CD14-positive monocyte (primary cell): ENCODE measurements at places on chromosomes 16 and 17.

DNA sequence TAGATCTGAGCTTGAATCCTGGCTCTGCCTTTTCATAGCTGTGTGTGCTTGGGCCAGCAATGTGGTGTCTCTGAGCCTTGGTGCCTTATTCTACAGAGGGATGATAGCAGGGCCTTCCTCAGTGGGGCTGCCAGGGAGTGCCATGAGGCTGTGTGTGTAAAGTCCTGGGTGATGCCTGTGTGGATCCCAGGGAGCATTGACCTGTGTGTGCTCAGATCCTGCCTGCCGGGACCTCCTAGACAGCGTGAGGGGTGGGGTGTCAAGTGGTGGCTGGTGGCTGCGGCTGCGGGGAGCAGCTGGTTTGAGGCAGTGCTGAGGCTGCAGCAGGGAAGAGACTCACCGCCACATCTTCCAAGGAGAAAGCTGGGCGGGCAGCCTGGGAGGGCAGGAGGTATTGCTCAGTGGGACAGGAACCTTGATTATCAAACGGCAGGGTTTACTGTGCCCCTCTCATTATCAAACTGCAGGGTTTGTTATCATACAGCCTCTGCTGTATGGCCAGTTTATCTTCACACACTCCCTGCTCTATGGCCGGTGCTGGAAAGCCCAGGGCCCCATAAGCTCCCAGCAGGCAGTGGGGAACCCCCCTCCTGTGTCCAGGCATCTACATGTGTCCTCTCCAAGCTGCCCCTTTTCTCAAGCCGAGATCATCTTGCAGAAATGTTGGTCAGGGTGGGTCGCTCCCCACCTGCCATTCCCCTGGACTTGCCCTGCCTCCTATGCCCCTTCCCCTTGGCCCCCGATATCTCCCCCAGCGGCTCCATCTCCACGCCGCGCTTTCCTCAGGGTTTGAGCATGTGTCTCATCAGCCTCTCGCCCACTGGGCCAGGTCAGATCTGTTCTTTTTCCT lies 3.1 kb upstream of the ADCY7 start:
- no peak for DNase-seq

DNA sequence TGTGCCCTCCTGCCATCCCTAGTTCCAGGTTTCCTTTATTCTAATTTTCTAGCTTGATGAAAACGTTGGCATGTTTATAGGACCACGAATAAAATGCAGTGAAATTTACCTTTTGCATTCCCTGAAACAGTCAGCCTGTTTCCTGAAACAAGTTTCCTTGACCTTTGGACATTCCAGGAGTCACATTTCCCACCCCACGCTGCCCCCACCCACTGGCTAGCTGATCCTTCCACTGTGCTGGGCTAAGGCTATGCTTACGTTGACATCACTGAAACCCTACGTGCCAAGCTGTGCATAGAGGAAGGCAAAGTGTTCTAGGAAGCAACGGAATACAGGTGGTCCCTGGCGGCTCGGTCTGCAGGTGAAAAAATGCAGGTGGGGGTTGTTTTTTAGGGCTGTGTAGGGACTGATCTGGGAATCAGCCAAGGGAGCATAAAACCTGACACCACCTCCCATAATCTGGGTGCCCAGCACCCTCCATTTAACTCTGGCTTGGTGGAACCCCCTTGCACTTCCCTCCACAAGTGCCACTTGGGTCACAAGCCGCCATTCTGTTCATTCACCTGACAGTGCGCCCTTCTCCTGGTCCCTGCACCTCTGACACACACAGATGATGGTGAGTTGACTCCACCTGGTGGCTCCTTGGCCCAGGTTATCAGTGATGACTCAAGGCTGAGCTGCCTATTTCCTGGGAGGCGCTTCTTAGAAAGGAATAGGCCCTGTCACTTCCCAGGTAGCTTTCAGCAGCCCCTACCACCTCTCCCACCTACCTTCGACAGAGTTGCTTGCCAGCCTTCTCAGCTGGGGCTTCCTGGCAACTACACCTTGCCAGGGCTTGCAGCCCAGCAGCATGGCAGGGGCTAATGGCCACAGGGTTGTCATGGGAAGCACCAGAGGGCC lies 83.7 kb downstream of the N4BP1 start:
- DNase-seq: no peak

GRCh38 chr16:4646773-4647643 lies 22.4 kb downstream of the MGRN1 start:
- no peak for DNase-seq

GRCh38 chr17:38881600-38882191 lies 11.8 kb downstream of the LASP1 start:
- no peak for DNase-seq

GRCh38 chr17:21388066-21388465 lies 11.9 kb downstream of the KCNJ12 start:
- no peak for DNase-seq

GRCh38 chr17:47999582-47999981 lies 28.7 kb downstream of the CDK5RAP3 start:
- DNase-seq: no peak

DNA sequence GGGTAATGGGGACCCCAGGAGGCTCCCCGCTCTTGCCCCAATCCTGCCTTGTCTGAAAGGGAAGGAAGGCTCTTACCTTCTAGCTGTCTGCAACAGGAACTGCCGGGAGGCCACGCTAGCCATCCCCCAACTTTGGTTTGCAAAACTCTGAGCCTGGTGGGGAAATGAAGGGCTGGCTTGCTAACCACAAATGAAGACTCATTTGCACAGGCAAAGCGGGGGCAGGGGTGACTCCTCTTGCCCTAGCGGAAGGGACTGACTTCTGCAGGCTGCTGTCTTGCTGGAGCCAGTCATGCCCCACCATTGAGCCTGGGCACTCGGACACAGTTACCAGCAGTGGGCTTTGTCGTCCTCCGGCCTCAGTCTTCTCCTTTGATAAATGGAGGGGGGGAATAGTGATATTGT lies 52.6 kb downstream of the PLCG2 start:
- peak; percentile 92 for DNase-seq

DNA sequence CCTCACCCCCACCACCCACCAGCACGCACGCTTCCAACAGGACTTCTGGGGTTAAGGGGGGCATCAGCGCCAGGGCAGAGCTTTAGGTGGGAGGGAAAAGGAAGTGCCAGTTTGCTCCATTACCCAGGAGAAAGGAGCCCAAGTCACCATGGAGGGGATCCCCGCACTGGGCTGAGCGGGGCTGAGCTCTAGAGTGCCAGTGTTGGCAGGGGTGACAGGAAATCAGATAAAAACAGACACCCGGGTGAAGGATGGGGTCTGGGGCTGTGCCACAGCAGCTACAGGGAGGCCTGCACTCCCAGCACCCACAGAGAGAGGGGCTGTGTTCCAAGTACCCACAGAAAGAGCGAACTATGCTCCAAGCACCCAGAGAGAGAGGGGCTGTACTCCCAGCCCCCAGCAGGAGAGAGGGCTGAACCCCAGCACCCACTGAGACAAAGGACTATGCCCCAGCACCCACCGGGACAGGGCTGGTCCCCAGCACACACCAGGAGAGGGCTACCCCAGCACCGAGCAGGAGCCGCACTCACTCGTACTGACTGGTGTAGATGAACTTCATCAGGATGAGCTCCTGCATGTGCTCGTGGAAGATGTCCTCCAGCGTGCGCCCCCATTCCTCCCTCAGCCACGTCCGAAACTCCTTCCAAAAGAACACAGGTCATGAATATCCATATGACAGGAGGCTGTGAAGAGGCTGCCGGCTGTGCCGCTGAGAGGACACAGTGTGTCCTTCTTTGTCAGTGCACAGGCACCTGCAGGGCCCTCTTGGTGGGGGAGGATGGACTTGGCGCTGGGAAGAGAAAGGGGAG lies 18.6 kb upstream of the C16orf95 start:
- DNase-seq: no peak

- no peak for DNase-seq
These were observed 59.6 kb upstream of the CIBAR2 start for GRCh38 chr16:85171759-85172454.

DNA sequence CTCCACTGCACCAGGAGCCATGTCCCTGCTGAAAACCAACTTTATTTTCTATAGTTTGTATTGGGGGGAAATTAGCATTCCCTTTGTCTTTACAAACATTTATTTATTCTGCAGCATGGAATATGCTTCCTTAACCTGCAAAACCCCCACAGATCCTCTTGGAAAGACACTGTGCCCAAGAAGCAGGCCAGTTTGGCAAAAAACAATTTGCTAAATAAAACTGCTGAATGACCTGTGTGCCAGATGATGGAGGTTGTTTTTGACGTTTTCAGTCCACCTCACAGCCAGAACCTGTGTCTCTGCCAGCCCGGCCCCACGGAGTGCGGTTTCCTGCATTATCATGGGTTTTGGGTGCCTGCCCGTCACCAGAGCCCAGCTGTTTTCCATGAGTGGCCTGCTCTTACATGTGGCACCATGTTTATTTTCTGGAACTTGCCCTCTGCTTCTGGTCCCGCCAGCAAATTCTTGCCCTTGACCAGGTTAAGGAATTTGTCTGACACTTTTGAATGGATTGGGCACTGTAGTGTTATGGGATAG lies 26.4 kb downstream of the ORC6 start:
- DNase-seq: no peak

GRCh38 chr16:19378511-19378910 lies 39.2 kb upstream of the TMC5 start:
- no peak for DNase-seq

DNA sequence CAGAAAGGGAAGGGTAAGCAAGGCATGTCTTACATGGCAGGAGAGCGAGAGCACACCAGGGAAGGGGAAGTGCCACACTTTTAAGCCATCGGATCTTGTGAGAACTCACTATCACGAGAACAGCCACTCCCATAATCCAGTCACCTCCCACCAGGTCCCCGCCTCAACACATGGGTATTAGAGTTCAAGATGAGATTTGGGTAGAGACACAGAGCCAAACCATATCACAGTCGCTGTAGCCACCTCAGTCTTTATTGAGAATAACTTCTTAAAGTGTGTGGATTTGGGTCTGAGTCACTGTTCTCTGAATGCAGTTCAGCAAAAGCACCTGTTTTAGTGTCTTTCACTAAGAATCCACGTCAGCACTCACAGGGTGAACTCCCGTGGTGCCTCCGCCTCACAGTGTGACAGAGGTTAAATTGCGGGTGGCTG lies 195.2 kb upstream of the CHMP6 start:
- DNase-seq: no peak

- DNase-seq: no peak
These were observed 25.1 kb downstream of the NT5M start for GRCh38 chr17:17328251-17328650.

- no peak for DNase-seq
These were observed 2.4 kb downstream of the CACNB1 start for GRCh38 chr17:39194985-39195524.

DNA sequence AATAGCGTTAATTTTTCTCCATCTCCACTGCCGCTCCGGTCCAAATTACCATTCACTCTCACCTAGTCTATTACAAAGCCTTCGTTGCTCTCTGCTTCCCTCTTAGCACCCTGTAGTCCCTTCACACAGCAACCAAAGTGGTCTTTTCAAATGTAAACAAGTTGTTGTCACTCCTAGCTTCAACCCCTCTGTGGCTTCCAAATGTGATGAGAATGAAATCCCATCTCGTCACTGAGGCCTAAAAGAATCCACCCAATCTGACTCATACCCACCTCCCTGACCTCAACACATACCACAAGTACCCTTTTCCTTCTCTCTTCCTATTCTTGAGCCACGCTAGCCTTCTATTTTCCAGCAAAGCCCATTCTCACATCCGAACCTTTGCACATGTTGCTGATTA lies 2.2 kb upstream of the PELP1 start:
- DNase-seq: no peak

GRCh38 chr16:11256661-11257130 lies 692 bp upstream of the SOCS1 start:
- DNase-seq: peak; percentile 36

- DNase-seq: no peak
These were observed 43.2 kb downstream of the RNF213 start for GRCh38 chr17:80303824-80304223.

DNA sequence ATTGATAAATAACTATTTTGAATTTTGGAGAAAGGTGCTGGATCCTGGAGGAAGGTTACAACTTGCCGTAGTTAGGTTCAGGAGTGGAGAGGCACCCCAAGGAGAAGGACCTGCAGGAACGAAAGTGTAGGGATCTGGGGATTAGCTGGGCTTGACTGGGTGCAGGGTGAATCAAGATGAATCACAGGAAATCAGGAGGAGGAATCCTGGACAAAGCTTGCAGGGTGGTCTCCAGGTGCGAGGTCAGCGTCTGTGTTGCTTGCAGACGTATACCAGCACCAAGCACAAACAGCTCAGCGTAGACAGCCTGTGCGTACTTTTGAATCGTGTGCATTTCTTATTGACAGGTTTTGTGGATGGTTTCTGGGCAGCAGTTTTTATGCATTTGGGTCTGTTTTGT lies 144.3 kb downstream of the MSI2 start:
- no peak for DNase-seq

DNA sequence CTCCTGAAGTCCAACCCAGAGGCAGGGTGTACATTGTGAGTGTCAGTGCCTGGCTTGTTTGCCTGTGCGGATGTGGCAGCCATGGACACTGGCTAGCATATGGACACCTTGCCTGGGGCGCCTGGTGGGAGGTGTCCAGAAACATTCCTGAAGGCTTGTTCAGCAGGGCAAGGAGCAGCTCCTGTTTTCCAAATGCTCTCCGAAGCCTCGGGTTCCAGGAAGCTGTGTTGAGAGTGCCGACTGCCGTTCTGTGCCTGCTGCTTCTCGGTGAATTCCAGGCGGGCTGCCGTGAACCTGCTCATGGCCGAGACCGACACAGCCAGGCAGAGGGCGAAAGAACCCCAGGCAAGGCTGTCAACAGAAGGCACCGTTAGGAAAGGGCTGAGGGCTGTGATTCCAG lies 10.9 kb upstream of the DHRS7C start:
- no peak for DNase-seq

GRCh38 chr16:1976216-1976520 lies 4.3 kb downstream of the TBL3 start:
- no peak for DNase-seq

- DNase-seq: no peak
These were observed 95.3 kb downstream of the SOCS1 start for GRCh38 chr16:11160676-11161115.

- DNase-seq: no peak
These were observed 711.7 kb upstream of the SOX9 start for GRCh38 chr17:71409137-71409536.

DNA sequence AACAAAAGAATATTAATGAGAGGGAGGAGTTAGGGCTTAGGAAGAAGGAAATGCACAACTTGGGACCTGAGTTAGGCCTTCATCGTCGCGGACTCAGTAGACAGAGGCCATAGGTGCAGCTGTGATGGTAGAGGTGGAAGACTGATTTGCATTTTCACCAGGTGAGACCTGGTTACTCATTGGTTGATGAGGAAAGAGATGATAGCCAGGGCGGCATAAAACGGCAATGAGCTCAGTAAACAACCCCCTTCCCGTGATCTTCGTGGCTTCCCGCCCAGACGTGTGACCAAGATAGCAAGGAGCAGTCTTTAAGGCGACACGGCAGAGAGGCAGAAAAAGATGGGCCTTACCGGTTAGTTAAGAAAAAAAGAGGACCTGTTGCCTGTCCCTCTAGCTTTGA lies at the start of gene TMC5:
TMC5 (plus strand) TSS at position 244 of the 400 bp plus-strand sequence. CDS start 22,156 bp downstream, outside the sequence.
- no peak for DNase-seq

- DNase-seq: no peak
These were observed 15.3 kb downstream of the CYTH1 start for GRCh38 chr17:78766743-78767294.
